ENCODE measurements at places on chromosomes 4 and X. TPM values are rescaled to one million over a fixed set of nuclear protein-coding genes. Genes with fewer than 3 reads are reported as not detected.

The CTAG1B gene
- not detected for polyA plus RNA-seq

The GPR82 gene
- 0.19 TPM for polyA plus RNA-seq

DNA sequence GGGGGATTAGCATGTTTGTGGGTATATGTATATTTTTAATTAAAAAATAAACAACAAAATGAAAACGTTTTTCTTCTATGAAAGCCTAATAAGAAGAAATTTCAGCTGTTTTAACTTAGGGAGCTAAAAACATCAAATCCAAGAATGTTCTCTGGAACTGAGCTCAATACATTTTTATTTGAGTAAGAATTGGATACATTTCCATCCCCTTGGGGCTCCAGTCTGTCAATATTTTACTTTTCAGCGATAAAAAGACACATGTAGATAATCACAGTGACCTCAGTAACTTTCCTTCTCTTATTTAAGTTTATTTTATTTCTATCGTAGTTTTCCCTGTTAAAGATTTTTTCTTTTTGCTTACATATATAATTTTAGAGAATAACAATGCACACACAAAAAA, 59.3 kb downstream of the ELOVL6 start:
- no peak for DNase-seq

DNA sequence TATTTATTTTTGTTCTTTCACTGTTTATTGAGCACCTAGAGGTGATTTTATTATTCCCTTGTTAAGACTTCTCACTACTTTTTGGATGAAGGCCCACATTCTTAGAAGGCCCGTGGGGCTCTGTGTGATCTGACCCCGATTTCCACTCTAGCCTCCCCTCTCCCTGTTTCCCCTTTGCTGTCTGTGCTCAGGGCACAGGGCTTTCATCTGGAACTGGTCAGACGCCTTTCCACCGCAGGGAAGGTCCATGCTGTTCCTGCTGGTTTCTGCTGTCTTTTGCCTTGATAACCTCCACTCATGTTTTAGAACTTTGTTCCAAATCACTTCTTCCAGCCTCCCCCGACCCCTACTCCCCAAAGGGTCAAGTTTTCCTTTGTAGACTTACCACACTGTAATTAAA, 31.3 kb upstream of the ANAPC4 start:
- no peak for DNase-seq

- DNase-seq = no peak
Measured at GRCh38 chrX:87374324-87374723, 143.3 kb upstream of the KLHL4 start.

DNA sequence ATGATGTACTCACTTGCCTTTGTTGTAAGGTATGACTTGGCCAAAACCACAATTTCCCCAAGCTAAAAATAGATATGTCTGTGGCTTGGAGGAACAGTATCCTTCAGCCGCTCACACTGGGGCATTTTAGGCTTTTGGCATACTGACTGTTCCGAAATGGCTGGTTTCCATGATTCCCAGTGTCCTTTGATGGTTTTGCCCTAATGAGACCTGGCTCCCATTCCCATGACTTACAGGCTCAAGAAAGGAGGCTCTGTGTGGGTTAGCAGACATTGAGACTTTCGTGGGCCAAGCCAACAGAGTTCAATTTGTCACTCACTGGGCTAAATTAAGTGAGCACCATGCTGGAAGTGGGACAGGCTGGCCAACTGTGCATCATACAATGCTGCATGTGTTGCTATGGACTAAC, 150.6 kb downstream of the CEP135 start:
- DNase-seq = no peak

- DNase-seq = no peak
Measured at GRCh38 chr4:185708348-185708747, 103.6 kb downstream of the SORBS2 start.

The HMGB3 gene
- polyA plus RNA-seq = 152 TPM

- no peak for DNase-seq
Measured at GRCh38 chr4:48360285-48361011, 19.1 kb downstream of the SLAIN2 start.

- DNase-seq = no peak
Measured at GRCh38 chr4:89175611-89176010, 64.3 kb downstream of the TIGD2 start.

- DNase-seq = no peak
Measured at GRCh38 chr4:37881811-37882210, 9.1 kb upstream of the TBC1D1 start.

- DNase-seq = no peak
Measured at GRCh38 chr4:15402146-15402545, 25.7 kb upstream of the C1QTNF7 start.

The GPR50 gene
- 0.06 TPM for polyA plus RNA-seq

- no peak for DNase-seq
Measured at GRCh38 chrX:143466130-143466529, 51.1 kb downstream of the SPANXN3 start.

DNA sequence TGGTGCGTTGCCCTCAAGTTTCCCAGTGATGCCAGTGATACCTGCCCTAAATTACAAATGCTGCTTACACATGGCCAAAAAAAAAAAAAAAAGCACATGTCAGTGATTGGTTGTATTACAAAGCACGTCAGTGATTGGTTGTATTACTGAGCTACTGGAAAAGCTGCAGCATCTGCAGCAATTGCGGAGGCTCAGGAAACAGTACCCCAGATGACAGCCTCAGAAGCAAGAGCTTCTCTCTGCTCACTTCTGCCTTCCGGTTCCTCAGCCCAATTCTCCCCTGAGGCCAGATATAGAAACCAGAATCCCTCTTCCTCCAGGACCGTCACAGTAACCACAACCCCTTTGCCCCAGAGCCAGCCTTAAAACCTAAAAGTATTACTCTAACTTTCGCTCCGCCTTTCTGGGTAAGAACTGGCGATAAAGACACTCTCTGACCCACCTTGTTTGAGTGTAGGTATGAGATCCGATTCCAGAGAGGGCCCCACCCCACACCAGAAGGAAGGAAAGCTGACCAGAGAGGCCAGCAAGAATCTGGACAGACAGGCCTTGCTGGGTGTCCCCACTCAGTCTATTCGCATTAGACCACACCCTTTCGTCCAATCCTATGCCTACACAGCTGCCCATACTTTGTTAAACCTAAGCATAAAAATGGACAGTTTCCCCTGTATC, 85.0 kb upstream of the SORBS2 start:
- no peak for DNase-seq

The RBM47 gene
- 80.2 TPM for polyA plus RNA-seq

DNA sequence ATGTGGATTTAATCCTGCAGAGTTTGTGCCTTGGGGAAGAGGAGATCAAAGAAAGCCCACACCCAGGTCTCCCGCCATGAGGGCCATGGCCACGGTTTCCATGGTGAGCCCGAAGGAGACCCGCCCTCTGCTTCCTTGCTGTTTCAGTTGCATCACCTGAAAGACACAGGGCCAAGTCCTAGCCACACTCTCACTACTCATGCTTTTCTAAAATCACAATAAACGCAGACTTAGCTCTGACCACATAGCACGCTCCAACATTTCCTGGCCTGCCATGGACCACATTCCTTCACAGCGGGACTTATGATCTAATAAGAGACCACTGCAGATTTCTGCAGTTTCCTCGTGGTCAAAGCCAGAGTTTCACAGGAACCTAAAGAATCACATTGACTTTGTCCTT, 426.0 kb upstream of the NR3C2 start:
- no peak for DNase-seq

GRCh38 chrX:69149466-69150280, 15.6 kb downstream of the PJA1 start:
- no peak for DNase-seq

- DNase-seq = no peak
Measured at GRCh38 chr4:64251781-64252180, 157.5 kb downstream of the TECRL start.

GRCh38 chr4:121256887-121257466, 92.9 kb upstream of the TNIP3 start:
- DNase-seq = no peak

- DNase-seq = no peak
Measured at GRCh38 chrX:11342673-11343072, 49.5 kb downstream of the AMELX start.

GRCh38 chr4:87005369-87005689, 70.5 kb downstream of the AFF1 start:
- DNase-seq = no peak

The EVC2 gene
- polyA plus RNA-seq = 9.0 TPM

DNA sequence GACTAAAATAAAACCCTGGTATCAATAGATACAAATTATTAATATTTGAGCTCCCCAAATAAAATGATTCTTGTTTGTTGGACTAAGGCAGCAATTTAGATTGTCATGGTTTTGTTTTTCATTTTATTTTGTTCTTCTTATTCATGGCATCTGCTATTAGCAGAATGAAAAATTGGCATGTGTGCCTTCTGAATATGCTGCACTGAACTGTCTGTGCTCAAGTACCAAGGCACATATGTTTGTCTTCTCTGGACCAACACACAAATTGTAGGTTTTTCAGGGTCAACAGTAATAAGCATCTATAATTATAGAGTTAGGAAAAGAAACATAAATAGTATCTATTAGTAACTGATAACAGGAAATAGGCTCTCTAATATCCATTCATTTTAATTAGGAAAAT, 121.1 kb downstream of the BANK1 start:
- DNase-seq = no peak

GRCh38 chr4:68430337-68430736, 16.9 kb upstream of the TMPRSS11E start:
- no peak for DNase-seq

The RHOXF1 gene
- 1.1 TPM for polyA plus RNA-seq

DNA sequence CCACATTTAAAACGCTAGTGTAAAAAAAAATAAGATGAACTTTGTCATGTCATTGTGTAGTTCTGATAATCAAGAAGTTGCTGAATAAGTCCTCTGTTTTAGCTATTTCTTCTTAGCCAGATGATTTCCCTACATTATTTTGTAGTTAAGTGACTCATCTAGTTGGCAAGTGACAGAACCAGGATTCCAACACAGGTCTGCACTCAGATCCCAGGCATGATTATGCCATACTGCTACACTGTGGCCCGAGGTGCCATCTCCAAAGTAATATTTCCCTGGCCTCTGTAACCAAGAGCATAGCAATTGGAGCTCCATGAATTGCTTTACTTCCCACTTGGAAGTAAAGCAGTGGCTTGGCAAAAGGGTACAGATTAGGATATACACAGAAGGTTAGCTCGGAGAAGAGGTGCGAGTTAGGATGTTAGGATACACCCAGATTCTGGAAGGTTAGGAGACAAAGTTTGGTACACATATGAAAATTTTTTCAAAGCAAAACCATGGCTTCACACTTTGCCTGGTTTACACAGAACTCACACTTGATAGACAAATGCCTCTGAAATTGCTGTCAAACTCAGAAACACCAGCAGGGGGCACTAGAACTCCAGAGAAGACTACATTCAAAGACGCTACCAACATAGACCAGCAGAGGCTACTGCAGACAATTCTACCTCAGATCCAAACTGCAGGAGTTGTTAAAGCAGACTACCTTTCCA, 41.4 kb downstream of the SRPX2 start:
- peak; percentile 46 for DNase-seq

GRCh38 chr4:140743194-140743931, 12.8 kb downstream of the TBC1D9 start:
- DNase-seq = no peak

GRCh38 chr4:76144546-76144945, 3.7 kb downstream of the NUP54 start:
- DNase-seq = no peak

The NPY2R gene
- polyA plus RNA-seq = 0.89 TPM

DNA sequence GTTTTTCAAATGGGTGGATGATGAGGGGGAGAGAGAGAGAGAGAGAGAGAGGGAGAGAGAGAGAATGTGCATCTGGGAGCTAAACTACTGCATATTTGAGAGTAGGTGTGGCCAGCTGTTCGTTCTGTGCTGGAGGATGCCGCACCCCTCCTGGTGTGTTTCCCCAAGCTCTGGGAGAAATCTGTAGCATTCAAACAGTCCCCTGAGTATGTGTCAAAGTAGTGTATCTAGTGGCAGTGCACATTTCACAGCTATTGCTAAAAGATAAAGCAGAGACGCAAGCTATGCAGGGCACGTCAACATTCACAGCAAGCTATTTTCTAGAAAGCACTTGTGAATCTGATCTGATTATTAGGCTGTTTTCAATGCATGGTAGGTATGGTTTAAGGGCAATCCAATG, 83.5 kb upstream of the LIMCH1 start:
- no peak for DNase-seq

Data from right renal cortex interstitium (tissue), 3 donors.